ENCODE measurements at places on chromosomes 11 and 22.

DNA sequence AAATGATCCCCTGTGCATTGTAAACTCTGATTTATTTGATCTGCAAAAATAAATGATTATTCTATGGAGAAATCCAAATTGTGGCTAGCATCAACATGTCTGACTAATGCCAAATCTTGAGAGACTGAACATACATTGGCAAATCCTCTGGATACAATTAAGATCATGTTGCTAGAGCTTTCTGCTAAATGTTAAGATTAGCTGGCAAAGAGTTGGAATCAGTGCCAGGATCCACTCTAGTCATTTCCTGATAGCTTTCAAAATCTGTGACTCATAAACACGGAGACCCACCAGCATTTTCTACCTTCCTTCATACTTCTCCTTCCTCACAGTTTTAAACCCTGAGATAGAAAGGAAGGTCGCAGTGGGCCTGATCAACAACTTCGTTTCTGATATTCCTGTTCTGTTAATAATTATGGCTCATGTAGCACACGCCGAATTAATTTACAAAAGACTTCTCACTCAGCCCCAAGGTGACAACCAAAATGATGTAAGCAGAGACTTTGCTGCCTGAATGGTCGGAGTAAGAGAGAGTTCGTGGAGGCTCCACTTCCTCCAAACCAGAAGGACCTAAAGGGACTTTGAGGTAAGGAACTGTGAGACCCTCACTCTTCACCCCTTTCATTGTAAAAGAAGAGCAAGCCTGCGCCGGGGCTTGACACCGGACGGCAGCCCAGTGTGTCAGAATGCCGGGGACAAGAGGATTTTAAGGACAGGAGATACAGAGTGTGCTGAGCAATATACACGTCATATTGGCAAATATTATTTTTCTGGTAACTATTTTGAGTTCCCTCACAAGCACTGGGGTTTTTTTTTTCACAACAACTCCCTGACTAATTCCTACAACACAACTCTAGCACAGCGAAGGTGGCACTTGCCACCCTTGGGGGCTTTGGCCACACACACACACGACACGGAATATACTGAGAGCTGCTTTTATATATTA is 42.0 kb downstream of the SERPINH1 start:
- peak; percentile 86 for DNase-seq

GRCh38 chr11:57477507-57478189 is 17.3 kb downstream of the RTN4RL2 start:
- DNase-seq = no peak

GRCh38 chr22:45892681-45893461 is 84.1 kb downstream of the WNT7B start:
- DNase-seq = no peak

DNA sequence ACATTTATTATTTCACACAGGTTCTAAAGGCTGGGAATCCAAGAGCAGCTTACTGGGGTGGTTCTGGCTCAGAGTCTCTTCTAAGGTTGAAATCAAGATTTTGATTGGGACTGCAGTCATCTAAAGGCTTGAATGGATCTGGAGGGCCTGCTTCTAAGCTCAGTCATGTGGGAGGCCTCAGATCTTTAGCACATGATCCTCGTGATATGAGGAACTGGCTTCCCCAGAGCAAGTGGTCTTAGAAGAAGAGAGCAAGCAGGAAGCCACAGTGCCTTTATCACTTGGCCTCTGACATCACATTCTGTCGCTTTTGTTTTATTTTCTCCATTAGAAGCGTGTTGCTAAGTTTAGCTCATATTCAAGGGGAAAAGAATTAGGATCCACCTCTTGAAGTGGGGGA is 88.9 kb downstream of the ARFGAP2 start:
- DNase-seq = no peak

- no peak for DNase-seq
Measured at GRCh38 chr11:35237351-35237750, 98.4 kb downstream of the CD44 start.

GRCh38 chr11:2507212-2507901 is 62.5 kb downstream of the KCNQ1 start:
- no peak for DNase-seq

GRCh38 chr11:27139742-27140367 is 99.2 kb downstream of the BBOX1 start:
- DNase-seq = no peak

DNA sequence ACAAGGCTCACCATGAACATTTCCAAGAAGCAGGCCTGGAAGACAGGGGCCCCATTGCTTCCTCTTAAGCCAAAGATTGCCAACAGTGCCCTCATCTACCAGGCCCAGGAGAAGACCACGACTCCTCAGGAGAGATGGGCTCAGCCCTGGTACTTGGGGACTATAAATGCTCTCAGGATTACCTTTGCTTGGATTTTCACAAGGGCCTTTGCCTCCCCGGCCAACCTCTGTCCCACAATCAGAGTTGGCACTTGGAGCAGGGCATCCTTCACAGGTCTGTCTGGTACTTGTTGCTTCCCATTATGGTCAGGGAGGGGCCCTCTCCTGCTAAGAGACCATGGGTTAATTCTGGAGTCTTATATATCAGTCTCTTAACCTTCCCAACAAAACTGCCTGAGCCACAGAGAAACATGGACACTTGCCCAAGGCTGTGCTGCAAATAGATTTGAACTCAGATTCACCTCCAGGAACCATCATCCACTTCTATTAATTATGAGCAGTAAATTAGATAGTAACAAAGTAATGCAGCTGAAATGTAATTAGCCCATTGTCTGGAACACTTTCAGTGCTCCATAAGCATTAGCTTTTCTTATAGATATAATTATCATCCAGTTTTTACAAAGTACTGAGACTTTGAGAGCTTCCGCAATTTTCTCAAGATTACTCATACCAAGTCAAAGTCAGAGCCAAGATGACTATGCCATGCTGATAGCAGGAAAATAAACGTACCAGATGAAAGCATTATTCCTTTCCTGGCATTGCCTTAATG is 33.5 kb downstream of the POU2AF3 start:
- no peak for DNase-seq

- DNase-seq = no peak
Measured at GRCh38 chr11:93033093-93033492, 63.6 kb downstream of the MTNR1B start.

GRCh38 chr11:130034236-130034635 is 31.6 kb upstream of the PRDM10 start:
- no peak for DNase-seq

- no peak for DNase-seq
Measured at GRCh38 chr11:2844116-2844842, 41.3 kb downstream of the CDKN1C start.

DNA sequence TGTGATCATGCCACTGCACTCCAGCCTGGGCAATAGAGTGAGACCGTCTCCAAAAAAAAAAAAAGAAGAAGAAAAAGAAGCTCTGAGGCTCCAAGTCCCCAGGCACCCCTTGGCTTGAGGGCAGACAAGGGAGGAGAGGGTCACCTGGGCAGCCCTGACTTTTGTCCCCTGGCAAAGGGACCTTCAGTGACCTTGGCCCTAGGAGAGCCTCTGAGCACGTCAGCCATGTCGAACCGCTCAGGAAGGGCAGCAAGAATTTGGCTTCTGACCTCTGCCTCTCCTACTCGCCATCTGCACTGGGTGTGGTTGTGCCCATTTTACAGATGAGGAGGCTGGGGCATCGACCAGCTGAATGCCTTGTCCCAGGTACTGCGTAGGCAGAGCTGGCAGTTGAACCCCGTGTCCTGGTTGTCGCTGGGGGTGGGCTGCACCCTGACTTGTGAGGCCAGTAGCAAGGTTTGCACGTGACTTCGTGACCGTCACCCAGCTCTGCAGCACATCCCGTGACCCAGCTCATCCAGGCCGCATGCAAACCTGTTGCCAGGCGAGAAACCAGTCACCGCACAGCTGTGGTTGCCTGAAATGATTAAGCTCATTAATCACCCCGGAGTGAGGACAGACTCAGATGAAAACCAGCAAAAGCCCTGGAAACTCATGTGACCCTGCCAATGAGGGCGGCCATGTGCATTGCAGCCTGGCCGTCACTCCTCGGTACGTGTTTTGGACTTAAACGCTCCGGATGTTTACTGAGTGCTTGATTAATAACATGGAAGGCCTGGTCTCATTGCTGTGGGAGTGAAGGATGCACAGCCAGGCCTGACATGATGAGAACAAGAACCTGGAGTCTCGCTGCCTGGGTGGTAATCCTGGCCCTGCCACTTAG is 47.7 kb upstream of the PPP6R3 start:
- DNase-seq = peak; percentile 14

GRCh38 chr11:62953811-62954210 is 31.0 kb downstream of the SLC22A6 start:
- DNase-seq = no peak

- DNase-seq = no peak
Measured at GRCh38 chr11:62034036-62034338, 66.6 kb upstream of the FTH1 start.

- DNase-seq = peak; percentile 74
Measured at GRCh38 chr22:18075720-18076497, 1.9 kb upstream of the PEX26 start.

GRCh38 chr11:119635776-119636175 is 93.2 kb downstream of the NECTIN1 start:
- no peak for DNase-seq

- no peak for DNase-seq
Measured at GRCh38 chr11:29336727-29337575, 679.9 kb downstream of the KCNA4 start.

GRCh38 chr11:101553891-101554292 is 29.9 kb downstream of the TRPC6 start:
- DNase-seq = no peak

GRCh38 chr11:22797047-22797446 is 32.6 kb downstream of the SVIP start:
- DNase-seq = no peak

DNA sequence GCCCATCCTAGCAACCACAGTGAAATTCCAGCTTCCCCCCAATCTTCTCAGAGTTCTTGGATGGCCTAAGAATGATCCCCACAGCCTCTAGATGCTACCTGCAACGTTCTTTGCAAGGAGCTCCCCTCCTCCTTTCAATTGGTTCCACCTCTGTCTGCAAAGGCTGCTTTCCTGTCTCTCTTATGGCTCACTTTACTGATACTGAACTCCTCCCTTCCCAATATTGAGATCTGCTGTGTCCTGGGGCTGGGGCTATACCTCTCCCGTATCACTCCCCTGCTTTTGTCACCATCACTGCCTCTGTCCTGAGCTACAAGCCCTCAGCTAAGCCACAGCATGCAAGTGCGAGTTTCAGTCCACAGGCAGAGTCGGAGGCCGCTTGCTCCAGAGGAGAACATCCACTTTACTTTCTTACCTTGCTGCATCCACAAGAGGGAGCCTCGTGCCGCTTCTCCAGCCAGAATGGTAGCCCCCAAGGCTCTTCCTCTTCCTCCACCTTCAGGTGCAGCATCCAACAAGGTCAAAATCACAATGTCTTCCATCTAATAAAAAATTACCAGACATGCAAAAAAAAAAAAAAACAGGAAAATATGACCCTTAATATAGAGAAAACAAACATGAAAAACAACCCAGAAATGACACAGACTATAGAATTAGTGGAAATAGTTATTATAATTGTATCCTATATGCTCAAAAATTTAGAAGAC is 48.6 kb upstream of the TMEM45B start:
- no peak for DNase-seq

- DNase-seq = no peak
Measured at GRCh38 chr11:65382804-65383368, 440 bp upstream of the SLC25A45 start.

- DNase-seq = no peak
Measured at GRCh38 chr11:94897330-94897768, 76.0 kb downstream of the CWC15 start.

DNA sequence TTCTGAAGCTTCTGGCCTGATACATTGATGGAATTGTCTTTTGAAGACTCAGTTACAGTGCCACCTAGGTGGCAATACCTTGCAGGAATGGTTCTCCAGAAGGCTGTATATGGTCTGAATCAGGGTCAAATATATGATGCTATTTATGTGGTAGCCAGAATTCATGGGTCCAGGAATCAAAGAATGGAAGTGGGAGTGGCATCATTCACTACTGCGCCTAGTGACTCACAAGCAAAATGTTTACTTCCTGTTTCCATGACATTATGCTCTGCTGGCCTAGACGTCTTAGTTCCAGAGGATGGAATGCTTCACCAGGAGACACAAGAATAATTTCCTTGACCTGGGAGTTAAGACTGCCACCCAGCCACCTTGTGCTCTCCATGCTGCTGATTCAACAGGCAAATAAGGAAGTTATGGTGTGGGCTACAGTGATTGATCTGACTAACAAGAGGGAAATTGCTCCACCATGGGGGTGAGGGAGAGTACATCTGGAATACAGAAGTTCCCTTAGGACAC is 491.8 kb downstream of the ETS1 start:
- peak; percentile 27 for DNase-seq

- peak; percentile 71 for DNase-seq
Measured at GRCh38 chr11:35165423-35166368, 26.7 kb downstream of the CD44 start.

DNA sequence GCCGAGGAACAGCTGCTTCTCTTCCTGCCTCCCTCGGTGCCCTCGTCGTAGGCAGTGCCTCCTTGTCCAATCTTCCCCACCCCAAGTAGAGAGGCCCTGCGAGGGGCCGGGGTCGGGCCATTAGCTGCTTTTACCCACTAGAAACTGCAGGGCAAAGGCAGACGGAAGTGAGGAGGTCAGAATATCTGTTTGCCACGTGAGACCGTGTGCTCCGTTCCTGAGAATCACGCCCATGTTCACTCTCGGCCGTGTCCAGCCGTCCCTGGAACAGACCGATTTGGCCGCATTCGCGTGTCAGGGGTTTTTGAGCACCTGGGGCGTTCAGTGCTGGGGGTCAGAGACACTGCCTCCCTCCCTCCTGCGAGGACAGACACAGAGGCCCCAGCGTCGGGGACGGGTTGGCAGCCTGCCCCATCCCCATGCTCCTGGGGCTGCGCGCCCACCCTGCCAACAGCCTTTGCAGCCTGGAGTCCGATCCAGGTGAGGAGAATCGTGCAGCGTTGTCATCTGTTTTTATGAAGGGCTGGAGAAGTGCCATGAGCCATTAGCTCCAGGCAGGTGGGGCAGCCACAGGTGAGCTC is 982.2 kb downstream of the BRD1 start:
- no peak for DNase-seq

GRCh38 chr11:84549217-84549616 is 1077.9 kb downstream of the DLG2 start:
- no peak for DNase-seq

DNA sequence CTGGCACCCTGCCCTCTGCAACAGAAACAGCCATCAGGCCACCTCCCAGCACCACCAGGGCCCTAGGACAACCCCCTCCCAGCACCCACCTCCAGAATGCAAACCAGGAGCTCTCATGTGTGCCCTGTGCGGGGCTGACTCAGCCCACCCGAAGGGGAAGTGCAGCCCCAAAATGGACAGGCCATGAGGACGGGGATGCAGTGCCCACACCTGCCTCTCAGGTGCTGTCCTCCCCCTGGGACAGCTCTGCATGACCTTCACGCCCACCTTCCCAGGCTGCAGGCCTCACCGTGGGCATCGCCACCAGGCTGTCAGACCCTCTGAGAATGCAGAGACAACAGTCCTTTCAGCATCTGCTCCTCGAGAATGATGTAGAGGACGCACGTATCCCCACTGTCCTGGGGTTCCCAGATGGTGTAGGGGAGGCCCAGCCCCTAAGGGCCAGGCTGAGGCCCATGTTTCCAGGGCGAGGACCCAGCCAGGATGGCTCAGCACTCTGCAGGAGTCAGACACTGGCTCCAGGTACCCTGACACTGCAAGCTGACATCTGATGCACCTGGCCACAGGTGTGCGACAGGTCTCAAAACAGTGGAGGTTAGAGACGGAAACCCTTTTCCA is 13.5 kb downstream of the MOB2 start:
- DNase-seq = no peak

All from AG09309 (cell line).